Stimulated activated CD4-positive, alpha-beta T cell treated with anti-CD3 and anti-CD28 coated beads, TNF-alpha, amount 100 ng/mL, for 1 hour (primary cell): ENCODE measurements at places on chromosomes 6 and 20.

GRCh38 chr20:38615283-38615682 lies 13.7 kb downstream of the ARHGAP40 start:
- DNase-seq: no peak

GRCh38 chr20:535958-536357 lies 7.6 kb downstream of the CSNK2A1 start:
- DNase-seq: no peak

DNA sequence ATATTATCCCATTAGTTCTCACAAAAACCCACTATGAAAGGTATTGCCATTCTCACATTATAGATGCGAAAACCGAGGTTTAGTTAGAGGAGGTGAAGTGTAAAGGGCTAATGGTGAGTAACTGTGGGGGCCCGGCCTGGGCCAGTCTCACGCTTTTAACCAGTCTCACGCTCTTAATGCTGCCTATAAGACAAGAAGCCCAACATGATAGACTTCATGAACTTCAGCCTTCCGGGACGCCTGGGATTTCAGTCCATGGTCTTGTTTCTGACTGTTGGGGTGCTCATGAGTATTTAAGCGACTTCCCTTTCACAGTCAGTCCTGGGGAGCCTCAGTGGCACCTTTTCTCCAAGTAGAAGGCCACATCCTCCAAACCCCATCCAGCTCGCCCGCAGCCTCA lies 31.7 kb downstream of the AGPAT4 start:
- DNase-seq: no peak

- no peak for DNase-seq
Observed at GRCh38 chr6:79302341-79302740, 67.9 kb upstream of the HMGN3 start.
